Adipocyte (in vitro differentiated cells): ENCODE measurements at places on chromosomes 7 and 10.

DNA sequence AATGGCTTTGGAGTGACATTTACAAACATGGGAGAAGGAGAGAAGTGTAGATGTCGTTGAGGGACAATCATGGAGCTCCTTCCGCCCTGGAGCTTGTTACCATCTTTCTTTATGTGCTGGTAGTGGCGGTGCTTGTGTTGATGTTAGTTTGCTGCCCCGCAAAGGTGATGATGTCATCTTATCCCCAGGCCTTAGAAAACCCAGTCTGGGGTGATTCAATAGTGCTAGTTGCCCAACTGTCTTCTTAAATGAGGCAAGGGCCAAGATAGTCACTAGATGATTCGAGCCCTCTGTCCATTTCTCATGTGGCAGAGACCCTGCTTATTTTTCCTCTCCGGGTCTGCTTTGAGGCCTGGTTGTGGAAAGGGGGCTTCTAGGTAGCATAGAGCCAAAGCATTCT is 277.4 kb downstream of the CCSER2 start:
- no peak for DNase-seq

- DNase-seq = no peak
These were observed 60.7 kb downstream of the MINDY4 start for GRCh38 chr7:30831936-30832335.

GRCh38 chr10:79312601-79313187 is 34.6 kb upstream of the PPIF start:
- DNase-seq = no peak

DNA sequence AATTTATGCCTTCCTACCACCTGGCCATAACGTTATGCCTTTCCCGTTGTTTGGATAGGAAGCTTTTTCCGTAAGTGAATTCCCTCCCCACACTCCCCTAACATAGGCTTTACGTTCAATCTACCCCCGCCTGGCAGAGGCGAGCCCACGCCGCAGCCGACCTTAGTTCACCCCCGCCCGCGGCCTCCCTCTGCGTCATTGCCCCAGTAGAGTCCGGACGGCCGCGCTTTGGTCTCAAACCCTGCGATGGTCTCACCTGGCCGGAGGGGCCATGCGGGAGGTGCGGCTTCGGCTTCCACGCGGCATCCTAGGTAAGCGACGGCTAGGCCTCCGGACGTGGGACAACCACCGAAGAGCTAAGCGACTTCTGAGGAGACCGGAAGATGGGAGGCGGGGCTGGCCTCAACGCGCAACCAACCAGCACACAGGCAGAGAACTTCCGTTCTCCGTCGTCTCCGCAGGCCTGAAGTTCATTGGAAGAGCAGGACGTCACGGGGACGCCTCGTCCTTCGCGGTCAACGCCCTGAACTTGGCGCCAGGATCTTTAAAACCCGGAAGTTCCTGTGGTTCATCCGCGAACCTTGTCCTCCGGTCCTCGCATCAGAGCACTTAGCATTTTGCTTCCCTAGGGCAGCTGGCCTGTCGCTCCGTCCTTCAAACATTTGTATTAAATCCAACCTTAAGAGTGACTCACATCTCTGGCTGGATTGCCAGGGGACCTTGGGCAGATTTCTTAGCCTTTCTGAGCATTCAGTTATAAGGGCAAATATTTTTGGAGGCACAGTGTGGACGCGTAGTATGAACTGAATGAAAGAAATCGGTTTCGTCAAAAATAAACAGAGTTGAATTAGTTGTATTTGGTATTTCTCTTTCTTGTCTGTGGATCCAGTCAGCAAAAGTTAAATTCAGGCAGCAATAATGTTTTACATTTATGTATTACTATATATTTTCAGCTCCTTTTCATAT is at the start of gene CHCHD2:
CHCHD2 (minus strand) TSS at position 369 of the 966 bp plus-strand sequence; CDS start at position 306, 63 bp downstream.
- DNase-seq = peak; percentile 99
